ENCODE measurements at places on chromosomes 7 and 10.

DNA sequence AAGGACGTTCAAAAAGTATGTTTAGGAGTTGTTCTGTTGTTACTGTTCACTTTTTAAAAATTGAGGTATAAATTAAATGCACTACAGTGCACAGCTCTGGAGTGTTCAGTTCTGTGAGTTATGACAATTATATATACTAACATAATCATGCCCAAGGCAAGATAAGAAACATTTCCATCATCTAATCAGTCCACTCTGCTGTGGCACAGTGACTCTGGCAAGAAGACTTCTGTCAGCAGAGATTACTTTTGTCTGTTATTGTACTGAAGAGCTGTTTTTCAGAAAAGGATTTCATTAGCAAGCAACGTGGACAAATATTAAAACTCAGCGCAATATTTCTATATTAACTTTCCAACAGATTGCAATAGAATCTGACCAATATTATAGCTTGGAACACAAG, 32.0 kb downstream of the ICA1 start:
- DNase-seq: no peak

DNA sequence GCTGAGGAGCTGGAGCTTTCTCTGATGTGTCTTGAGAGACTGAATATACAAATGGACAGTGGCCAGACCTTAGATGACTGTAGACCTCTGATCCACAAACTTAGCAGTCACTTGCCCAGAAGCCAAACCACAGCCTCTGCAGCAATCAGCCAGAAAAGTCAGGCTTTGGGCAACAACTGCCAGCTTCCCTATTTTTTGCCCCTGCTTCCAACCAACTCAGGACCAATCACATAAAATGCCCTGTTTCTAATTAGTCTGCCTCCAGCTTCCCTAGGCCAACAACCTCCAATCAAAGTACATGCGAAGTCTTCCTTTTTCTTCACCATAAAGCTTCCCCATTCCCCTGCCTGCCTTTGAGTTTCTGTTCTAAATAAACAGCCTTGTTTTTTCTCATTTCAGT, 37.8 kb upstream of the CACUL1 start:
- DNase-seq: no peak

GRCh38 chr7:129768614-129769399, 157.3 kb downstream of the NRF1 start:
- DNase-seq: no peak

DNA sequence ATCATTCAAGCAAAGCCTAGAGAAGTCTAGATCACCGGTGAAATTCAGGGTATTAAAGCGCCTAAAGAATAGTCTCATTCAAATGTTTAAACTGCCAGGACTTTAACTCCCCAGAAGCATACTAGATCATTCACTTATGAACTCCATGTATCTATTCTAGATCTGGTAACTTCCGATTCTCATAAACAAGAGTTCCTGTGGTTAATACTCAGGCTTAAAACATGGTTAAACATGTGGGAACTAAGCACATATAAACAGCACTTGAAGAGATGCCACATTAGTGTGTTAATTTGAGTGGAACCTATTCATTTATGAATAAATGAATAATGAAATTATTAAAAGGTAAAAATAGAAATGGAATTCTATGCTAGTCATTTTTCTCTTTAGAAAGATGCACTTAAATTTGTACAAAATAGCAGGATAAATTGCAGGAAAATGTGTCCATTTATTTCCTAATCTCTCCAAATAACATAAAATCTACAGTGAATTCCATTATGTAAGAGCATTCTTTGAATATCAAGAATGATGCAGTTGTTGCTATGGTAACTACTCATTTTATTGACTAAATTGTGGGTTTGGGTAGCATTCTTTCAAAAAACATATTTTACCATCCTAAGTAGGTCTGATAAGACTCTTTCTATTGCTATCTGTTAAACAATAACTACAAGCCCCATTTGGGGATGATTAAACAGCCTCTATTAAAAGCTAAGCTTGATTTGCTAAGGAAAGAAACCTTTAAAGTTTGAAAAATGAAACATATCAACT, 147.6 kb upstream of the TMEM168 start:
- DNase-seq: no peak

DNA sequence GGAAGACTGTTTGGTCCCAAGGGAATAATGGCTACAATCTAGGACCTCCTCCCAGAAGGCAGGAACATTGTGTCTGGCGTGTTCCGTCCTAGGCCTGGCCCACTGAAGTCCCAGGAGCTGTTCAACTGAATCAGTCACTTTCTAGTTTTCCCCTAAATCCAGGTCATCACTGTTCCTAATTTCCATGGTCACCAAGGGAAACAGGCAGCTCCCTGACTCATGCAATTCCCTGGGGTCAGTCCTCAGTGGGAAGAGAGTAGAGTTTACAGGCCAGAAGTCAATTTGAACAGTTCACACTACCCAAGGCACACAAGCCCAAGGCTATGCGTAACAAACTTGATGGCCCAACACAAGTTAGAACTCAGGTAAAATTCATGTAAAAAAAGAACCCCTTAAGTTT, 44.0 kb downstream of the CREB3L2 start:
- DNase-seq: no peak
